NCI-H345 (cell line): ENCODE measurements at places on chromosomes 1 and 21.
A peak's percentile ranks its signal among the peaks of the same experiment; 100 is the strongest.

- peak; percentile 44 for DNase-seq
These were observed 925 bp downstream of the PDE9A start for GRCh38 chr21:42654179-42654912.

DNA sequence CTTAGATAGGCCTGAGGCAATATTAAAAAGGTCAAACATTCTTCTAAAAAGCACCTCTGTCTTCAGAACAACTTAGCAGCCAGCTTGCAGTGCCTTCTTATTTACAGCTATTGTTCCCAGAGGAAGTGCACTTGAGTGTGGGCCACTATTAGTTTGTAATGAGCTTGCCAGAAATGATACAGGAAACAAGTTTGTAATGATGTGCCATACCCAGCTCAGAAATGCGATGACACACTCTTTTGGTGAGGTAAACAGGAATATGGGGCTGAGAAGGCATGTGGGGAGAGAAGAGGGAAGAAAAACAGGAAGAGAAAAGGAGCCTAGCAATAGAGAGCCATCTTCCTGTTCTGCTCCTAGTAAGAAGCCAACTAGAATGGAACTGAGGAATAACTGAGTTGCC, 295.4 kb downstream of the AGBL4 start:
- DNase-seq = no peak

- DNase-seq = no peak
These were observed 150.4 kb upstream of the ZC3H11B start for GRCh38 chr1:219763321-219763720.

GRCh38 chr1:77542813-77543420, 139.5 kb downstream of the ZZZ3 start:
- no peak for DNase-seq

GRCh38 chr1:221302810-221303209, 423.6 kb downstream of the HLX start:
- no peak for DNase-seq

DNA sequence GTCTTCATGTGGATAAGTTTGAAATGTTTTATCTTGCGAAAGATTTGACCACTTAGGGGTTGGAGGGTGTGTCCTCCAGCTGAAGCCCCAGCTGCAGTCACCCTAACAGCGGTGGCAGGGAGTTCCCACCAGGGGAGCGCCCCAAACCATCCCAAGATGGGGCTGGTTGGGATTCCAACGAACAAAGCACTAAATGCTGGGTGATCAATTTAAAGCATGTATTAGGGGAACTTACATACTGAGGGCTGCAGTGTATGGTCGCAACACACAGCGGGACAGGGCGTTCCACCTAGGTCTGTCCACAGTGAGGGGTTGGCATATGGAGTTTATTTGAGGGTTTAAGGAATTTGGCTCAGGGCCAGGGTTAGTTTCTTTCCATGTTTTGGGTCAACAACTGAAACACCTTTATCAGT, 26.3 kb downstream of the SLC37A1 start:
- no peak for DNase-seq

DNA sequence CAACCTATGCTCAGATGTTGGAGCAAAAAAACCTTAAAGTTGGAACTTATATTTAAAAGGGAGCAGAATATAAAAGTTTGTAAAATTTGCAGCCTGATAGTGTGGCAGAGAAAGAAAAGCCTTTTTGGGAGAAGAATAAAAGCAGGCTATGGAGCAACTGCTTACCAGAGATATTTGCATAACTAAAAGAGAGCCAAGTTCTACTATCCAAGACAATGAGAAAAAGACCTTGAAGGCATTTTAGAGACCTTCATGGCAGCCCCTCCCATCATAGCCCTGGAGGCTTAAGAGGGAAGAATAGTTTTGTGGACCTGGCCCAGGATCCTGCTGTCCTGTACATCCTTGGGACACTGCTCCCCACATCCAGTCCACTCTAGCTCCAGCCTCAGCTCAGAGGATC, 312.5 kb upstream of the ZRANB2 start:
- DNase-seq = no peak

DNA sequence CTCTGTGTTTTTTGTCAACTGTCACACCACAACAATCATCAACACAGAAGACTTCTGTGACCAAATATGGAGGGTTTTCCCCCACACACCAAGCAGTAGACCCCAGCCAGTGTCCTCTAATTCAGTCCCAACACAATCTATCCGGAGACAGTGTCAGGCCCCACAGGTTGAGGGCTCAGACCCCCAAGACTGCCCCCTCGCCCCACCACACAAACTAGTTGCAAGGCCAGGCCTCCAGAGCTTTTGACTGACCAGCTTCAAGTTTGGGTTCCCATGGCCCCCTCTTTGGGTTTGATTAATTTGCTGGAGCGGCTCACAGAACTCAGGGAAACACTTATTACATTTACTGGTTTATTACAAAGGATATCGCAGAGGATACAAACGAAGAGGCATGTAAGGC, 37.2 kb downstream of the NEK2 start:
- DNase-seq = no peak

DNA sequence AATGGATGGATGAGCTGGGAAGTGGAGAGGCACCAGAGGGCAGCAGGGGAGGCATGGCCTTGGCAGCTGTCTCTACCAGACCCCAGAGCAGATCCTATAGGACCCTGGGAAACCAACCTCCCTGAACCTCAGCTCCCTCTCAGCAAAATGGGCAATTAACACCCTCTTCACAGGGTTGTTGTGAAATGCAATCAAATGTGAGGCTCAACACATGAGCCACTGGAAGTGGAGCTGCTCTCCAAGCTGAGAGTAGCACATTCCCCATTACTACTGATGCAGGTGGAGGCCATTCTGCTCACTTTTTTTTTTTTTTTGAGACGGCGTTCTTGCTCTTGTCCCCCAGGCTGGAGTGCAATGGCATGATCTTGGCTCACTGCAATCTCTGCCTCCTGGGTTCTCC, 6.5 kb upstream of the SYNC start:
- no peak for DNase-seq

- DNase-seq = no peak
These were observed 8.7 kb upstream of the KCNK1 start for GRCh38 chr1:233605205-233605604.

- no peak for DNase-seq
These were observed 127.0 kb downstream of the PLPP3 start for GRCh38 chr1:56452027-56453011.

- DNase-seq = no peak
These were observed 18.1 kb downstream of the SLC37A1 start for GRCh38 chr21:42531771-42532170.

DNA sequence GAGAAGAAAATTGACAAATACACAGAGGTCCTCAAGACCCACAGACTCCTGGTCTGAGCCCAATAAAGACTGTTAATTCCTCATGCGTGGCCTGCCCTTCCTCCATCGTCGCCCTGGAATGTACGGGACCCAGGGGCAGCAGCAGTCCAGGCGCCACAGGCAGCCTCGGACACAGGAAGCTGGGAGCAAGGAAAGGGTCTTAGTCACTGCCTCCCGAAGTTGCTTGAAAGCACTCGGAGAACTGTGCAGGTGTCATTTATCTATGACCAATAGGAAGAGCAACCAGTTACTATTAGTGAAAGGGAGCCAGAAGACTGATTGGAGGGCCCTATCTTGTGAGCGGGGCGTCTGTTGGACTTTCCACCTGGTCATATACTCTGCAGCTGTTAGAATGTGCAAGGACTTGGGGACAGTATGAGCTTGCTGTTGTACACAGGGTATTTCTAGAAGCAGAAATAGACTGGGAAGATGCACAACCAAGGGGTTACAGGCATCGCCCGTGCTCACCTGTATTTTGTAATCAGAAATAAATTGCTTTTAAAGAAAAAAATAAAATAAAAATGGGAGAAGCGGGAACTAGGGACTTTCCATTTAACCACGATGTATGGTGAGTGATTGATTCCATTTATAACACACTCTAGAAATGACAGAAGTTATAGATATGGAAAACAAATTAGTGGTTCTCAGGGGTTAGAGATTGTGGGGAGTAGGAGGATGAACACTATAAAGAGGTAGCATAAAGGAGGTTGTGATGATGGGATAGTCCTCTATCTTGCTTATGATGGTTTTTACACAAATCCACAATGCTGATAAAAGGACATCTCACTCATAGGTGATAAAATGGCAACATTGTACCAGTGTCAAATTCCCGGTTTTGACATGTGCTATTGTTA, 244.7 kb downstream of the MRPL39 start:
- no peak for DNase-seq

DNA sequence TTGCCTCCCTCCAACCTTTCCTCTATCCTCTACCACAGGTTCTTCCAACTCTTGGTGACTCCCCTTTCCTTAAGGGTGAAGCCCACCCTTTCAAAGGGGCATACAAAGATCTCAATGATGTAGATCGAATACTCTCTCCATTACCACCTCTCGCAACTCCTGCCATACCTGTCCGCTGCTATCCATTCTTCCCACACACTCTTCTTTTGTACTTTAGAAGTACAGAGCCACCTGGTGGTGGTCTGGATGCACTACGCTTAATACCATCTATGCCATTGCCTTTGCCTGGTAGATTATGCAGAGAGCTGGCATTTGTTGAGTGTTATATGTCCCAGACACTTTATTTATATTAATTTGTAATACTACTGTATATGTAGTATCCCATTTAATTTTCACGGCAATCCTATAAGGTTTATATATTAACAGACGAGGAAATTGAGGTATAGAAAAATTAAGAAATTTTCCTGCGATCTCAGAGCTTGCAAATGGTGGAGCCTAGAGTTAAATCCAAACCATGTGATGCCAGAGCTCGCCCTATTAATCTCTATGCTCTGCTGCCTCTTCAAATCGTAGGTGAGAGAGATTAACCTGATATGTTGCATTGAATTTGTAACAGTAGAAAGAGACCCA, 22.9 kb downstream of the TSHB start:
- peak; percentile 67 for DNase-seq

- no peak for DNase-seq
These were observed 18.3 kb upstream of the MAP10 start for GRCh38 chr1:232786845-232787455.

DNA sequence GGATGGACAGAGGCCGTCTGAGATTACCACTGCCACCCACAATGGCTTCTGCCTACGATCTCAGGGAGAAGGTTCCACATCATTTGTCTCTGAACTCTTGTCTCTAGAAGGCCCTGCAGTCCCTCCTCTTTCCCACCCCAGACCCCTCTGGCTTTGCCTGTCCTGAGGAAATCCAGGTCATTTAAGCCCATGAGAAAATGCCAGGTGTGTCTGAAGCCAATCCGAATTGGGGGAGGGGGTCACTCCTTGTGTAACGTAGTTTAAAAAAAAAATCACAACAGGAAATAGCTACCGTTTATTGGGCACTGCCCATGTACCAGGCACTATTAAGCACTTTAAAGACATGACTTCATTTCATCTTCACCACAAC, 7.5 kb upstream of the MYOM3 start:
- DNase-seq = no peak

DNA sequence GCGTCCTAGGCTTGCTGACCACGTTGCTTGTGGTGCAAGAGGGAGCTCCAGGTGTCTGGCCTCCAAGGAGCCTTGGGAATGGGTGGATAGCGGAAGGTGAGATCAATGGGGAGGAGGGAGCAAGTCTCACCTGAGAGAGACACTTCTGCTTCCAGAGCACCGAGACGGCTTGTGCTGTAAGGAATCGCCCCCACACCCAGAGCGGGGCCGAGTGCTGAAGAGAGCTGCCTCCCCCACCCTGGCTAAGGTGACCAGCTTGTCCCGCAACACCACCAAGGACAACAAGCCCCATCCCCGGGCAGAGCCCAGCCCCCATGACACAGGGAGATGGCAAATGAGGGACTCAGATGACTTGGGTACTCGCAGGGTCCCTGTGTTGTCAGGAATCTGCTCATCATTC, 485.6 kb downstream of the NPHP4 start:
- DNase-seq = no peak

GRCh38 chr1:37410815-37411214, 63.6 kb upstream of the ZC3H12A start:
- no peak for DNase-seq

- DNase-seq = no peak
These were observed 116.0 kb downstream of the ETS2 start for GRCh38 chr21:38921511-38922251.

DNA sequence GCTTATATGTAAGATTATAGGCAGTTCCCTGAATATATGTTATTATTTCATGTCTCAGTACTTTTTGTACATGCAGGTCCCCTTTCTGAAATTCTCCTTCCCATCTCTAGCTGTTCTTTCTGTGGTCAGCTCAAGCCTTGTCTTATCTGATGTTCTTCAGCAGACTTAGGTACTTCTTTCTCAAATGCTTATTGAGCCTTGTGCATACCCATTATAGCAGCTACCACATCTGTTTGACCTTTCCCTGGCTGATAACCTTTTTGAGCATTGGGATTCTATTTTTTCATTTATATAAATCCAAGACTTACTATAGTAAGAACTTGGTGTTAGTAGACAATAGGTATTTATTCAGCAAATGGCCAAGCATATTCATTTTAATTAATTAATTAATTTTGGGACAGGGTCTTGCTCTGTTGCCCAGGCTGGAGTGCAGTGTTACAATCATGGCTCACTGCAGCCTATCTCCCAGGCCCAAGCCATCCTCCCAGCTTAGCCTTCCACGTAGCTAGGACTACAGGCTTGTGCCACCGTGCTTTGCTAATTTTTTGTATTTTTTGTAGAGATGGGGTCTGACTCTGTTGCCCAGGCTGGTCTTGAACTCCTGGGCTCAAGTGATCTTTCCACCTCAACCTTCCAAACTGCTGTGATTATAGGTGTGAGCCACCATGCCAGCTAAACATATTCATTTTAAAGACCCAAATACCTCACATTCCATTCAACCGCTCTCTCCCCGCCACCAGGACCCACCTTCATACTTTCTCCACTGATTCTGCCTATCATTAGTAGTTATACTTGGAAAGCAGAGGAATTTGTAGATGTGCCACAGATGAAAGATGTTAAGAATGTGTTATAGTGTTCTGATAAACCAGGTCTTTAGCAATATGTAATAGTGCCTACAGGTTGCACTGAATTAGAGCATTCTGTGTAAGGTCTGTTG, 16.7 kb downstream of the TIPRL start:
- DNase-seq = no peak

DNA sequence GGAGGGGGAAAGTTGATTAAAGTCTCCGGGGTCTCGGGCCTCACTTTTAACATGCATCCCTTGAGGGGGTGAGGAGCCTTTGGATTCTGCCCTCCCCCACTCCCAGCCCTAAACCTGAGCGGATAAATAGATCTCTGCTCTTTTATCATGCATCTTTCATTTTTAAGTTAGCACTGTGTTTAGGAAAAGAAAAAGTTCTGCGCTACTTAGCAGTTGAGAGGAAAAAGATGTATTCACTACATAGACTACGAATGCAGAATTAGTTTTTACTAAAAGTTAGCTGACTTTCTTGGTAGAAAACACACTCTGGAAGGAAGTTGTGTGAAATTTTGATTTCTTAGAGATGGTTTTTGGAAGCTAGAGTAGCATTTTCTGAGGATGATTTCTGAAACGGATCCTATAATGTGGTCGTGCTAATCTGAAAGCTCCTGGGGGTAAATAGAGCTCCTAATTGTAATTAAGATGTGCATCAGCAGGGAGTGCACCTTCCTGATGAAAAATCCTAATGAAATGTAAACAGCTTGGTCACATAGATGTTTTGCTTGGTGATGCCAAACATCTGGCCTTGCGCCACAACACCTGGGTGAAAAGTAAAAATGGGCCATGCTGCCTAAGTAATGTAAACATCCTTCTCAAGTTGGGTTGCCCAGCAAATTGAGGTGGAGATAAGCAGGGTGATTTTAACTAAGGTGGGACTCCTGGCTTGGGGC, 1.8 kb downstream of the ROR1 start:
- DNase-seq = no peak
